ENCODE measurements at places on chromosomes 13 and 19.

DNA sequence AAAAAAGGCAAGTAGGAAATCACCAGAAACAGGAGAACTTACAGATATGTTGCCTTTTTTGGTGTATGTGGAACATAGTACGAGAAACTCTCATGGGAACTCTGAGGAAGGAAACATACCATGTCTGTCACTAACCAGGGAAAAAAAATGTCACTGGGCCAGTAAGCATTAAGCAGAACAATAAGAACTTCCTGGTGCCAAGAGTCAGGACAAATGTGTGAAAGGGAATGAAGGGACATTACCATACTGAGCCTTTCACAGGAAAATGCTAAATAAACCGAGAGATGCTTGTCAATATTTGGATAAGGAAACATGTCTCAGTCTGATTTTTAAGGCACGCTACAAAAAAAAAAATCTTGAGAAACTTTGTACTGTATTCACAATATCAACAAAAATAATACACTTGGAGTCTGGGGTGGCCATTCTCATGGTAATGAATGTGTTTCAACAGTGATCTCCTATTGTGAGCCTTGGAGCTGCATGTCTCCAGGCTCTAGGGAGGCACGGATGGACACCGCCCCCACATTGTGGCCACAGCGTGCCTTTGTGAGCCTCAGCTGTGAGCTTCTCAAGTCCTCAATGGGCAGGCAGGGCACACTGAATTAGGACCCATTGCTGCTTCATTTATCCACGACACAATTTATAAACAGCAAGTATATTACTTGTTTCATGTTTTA lies 113.0 kb upstream of the ARGLU1 start:
- H3K4me1 ChIP-seq: peaks cover 1% of the 10 kb centered on the region
- no peaks in the 10 kb centered on the region for H3K36me3 ChIP-seq
- H3K27me3 ChIP-seq: no peaks in the 10 kb centered on the region
- DNase-seq: no peak
- no peak overlapping the region for H3K27ac ChIP-seq

- H3K4me1 ChIP-seq: peaks cover 6% of the 10 kb centered on the region
- no peaks in the 10 kb centered on the region for H3K27me3 ChIP-seq
- H3K36me3 ChIP-seq: no peaks in the 10 kb centered on the region
- no peak for DNase-seq
- H3K4me3 ChIP-seq: no peak overlapping the region
- no peak overlapping the region for H3K27ac ChIP-seq
Measured at GRCh38 chr13:113049521-113049941, 56.1 kb upstream of the F7 start.

DNA sequence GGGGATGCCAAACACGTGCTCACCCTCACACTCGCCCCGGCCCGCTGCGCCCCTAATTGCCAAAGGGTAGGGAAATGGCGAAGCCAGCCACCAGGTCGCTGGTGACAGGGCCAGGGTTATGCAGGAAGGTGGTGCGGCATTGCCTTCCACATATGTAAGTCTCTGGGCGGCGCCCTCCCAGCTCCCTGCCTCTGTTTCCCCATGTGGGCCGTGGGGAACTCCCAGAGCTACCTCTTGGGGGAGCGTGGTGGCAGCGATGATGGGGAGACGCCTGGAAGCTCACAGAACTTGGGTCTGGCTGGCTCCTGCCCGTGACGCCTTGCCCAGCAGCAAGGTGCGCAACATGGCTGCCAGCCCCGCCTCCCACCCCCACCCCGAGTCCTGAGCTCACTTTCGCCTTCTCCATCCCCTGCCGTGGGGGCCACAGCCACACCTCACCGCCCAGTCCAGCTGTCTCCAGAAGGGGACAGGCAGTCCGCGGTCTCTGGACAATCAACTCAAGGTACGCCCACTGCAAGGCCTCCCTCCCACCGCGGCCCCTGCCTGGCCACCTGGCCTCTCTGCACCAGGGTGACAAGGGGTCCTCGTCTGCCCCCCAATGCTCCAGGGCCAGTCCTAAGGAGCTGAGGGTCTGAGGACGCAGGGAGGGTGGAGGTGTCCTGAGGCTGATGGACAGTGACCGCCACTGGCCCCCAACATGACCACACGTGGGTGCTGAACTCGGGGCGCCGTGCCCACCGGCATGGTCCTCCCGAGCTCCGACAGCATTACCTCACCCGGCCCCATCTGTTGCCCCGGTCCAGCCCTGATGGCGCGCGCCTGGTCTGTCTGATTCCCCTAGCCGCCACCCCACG lies 6.6 kb downstream of the C19orf25 start:
- H3K36me3 ChIP-seq: no peaks in the 10 kb centered on the region
- peaks cover 29% of the 10 kb centered on the region for H3K4me1 ChIP-seq
- DNase-seq: no peak
- peaks cover 7% of the 10 kb centered on the region for H3K27me3 ChIP-seq
- H3K4me3 ChIP-seq: no peak overlapping the region
- no peak overlapping the region for H3K27ac ChIP-seq

DNA sequence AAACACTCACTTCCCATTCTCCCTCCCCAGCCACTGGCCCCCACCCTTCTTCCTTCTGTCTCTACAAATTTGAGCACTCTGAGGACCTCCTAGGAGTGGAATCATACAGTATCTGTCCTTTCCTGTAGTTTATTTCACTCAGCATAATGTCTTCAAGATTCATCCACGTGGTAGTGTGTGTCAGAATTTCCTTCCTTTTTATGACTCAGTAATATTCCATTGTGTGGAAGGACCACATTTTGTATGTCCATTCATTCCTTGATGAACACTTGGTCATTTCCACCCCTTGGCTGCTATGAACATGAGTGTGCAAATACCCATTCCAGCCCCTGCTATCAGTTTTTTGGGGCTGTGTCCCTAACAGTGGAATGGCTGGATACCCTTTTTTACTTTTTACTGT lies 9.8 kb downstream of the KLF2 start:
- no peak overlapping the region for H3K4me3 ChIP-seq
- no peaks in the 10 kb centered on the region for H3K36me3 ChIP-seq
- H3K27ac ChIP-seq: no peak overlapping the region
- no peak for DNase-seq
- H3K27me3 ChIP-seq: no peaks in the 10 kb centered on the region

DNA sequence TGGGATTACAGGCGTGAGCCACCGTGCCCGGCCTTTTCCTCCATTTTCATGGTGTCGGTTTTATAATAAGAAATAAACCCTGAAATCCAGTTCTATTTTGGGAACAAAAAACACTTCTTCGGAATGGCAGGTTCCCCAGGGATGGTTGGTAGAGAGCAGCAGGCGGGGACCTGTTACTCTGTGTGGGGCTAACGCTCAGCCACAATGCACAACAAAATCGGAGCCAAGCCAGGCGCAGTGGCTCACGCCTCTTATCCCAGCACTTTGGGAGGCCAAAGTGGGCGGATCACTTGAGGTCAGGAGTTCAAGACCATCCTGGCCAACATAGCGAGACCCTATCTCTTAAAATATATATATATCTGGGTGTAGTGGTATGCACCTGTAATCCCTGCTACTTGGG lies 5.7 kb downstream of the TBXA2R start:
- no peak overlapping the region for H3K4me3 ChIP-seq
- H3K36me3 ChIP-seq: no peaks in the 10 kb centered on the region
- no peaks in the 10 kb centered on the region for H3K27me3 ChIP-seq
- H3K4me1 ChIP-seq: no peaks in the 10 kb centered on the region
- H3K27ac ChIP-seq: no peak overlapping the region

DNA sequence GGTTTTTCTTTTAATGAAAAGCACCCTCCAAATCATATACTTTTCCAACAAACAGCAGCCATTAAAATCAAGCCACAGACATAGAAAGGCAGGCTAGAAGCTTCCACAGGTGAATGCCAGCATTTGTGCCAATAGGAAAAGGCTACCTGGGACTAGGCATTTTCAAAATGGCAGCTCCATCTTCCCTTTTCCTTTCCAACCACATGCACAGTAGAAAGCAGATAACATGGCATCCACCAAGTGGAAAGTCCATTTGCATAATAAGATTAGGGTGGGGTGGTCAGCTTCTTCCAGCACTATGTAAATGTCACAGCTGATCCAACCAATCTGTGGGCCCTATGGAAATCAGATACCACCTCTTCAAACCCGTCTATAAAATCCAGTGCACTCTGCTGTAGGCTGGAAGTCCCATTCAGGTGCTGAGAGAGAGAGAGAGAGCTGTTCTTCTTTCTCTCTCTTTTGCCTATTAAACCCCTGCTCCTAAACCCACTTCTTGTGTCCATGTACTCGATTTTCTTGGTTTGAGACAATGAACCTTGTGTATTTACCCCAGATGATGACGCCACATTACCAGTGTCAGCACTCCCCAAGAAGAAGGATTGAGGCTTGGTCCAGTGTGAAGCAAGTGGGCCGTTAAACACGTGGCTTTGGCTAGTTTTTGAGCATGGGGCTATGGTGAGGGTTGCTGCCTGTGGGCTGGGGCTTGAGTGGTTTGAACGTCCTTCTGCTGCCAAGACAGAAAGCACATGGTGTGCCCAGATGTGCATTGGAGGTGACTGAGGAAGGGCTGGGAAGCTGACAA lies 24.2 kb upstream of the IGFL1 start:
- no peak for DNase-seq
- no peaks in the 10 kb centered on the region for H3K36me3 ChIP-seq
- H3K27me3 ChIP-seq: no peaks in the 10 kb centered on the region
- no peaks in the 10 kb centered on the region for H3K4me1 ChIP-seq
- H3K27ac ChIP-seq: no peak overlapping the region

GRCh38 chr13:110263404-110263803 lies 43.6 kb downstream of the COL4A1 start:
- no peak for DNase-seq
- H3K4me1 ChIP-seq: peaks cover 26% of the 10 kb centered on the region
- H3K27me3 ChIP-seq: no peaks in the 10 kb centered on the region
- peak overlapping the region; percentile 51 for H3K27ac ChIP-seq

DNA sequence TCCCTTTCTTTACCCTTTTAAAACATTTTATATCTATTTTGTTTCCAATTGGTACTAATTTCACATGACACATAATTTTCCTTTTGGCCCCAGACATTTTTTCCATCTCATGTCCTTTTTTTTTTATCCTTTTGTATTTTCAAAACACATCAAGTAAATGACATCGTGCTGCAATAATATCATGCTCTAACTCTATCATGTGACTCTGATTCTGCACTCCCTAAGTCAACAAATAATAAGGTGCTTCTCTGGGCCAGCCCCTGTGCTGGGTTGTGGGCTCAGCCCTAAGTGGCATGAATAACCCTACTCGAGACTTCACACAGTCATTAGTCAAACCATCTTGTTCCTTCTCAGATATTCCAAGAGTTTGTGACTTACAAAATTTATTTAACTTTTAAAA lies 21.7 kb downstream of the NALCN start:
- no peak for DNase-seq
- no peaks in the 10 kb centered on the region for H3K36me3 ChIP-seq
- H3K4me1 ChIP-seq: no peaks in the 10 kb centered on the region
- no peak overlapping the region for H3K4me3 ChIP-seq

GRCh38 chr13:31209172-31209840 lies 9.5 kb downstream of the B3GLCT start:
- H3K4me1 ChIP-seq: peaks cover 6% of the 10 kb centered on the region
- peak; percentile 37 for DNase-seq
- no peak overlapping the region for H3K4me3 ChIP-seq
